ENCODE measurements at places on chromosomes 5 and 9.

GRCh38 chr9:93255494-93255867, 71.5 kb downstream of the WNK2 start:
- no peak for DNase-seq

DNA sequence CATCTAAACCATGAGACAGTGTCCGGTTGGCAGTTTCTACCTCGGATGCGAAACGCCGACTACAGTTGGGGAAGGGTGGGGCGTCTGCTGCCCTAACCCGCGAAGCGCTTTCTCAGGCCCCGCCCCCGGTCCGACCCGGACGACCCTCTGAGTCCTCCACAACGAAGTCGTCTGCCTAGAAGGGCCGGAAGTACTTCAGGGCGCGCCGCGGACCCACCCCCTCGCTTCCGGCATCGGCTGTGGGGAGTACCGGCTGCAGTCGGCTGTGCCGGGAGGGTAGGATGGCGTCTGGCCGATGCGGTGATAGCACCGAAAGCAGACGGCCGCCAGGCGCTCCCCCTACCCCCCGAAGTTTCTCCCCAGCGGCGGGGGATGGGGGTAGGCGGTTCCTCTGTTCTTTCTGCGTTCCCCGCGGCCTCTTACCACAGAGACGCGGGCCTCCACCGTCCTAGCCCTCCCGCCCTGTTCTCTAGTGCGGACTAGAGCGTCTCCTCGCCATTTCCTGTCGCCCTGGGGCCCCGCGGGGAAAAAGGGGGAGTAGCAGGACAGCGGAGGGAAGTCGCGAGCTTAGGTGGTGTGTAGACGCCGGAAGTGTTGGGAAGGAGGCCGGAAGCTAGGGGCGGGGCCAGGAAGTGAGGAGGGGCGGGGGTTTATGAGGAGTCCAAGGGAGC, at the start of gene TRIM41:
TSS of gene TRIM41 (plus strand) at position 224 of the 671 bp plus-strand sequence. CDS start 719 bp downstream, outside the sequence.
- DNase-seq: no peak

GRCh38 chr9:136062657-136063439, 32.2 kb downstream of the NACC2 start:
- no peak for DNase-seq

GRCh38 chr5:65102371-65102975, 333.7 kb downstream of the CWC27 start:
- DNase-seq: no peak

DNA sequence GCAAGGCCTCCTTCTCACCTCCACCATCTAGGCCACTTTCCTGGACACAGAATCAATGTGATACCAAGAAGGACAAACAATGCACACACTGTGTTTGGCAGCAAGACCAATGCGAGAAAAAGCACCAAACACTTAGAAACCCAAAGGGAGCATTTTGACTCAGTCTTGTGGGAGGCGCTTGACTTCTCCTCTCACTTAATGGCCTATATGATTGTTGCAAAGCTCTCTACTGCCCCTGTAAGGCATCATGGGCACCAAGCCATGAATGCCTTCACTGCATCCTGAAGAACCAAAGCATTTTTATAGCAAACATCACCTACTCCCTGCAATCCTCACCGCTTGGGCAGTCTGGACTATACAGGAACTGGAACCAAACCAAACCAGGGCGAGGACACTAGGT, 57.5 kb downstream of the CDH6 start:
- no peak for DNase-seq

- no peak for DNase-seq
These were observed 18.8 kb downstream of the HBEGF start for GRCh38 chr5:140327589-140327988.

DNA sequence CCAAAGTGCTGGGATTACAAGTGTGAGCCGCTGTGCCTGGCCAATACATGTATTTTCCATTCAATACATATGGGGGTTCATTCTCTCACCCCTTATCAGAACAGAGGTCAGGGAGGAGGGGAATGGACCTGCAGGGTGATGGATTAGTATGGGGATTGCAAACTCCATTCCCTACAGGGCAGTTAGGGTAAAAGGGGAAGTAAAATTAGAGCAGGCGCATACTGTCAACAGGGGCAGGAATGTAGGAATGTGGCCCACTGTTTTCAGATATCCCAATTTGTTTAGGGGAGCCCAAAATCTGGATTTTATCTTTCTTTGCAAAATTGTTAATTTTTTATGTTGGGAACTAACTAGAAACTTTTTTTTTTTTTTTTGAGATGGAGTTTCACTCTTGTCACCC, 46.4 kb upstream of the SLC44A1 start:
- no peak for DNase-seq

- no peak for DNase-seq
These were observed 31.1 kb upstream of the CPLX2 start for GRCh38 chr5:175840050-175840841.

GRCh38 chr9:136847826-136848392, 1.3 kb upstream of the PHPT1 start:
- peak; percentile 85 for DNase-seq

DNA sequence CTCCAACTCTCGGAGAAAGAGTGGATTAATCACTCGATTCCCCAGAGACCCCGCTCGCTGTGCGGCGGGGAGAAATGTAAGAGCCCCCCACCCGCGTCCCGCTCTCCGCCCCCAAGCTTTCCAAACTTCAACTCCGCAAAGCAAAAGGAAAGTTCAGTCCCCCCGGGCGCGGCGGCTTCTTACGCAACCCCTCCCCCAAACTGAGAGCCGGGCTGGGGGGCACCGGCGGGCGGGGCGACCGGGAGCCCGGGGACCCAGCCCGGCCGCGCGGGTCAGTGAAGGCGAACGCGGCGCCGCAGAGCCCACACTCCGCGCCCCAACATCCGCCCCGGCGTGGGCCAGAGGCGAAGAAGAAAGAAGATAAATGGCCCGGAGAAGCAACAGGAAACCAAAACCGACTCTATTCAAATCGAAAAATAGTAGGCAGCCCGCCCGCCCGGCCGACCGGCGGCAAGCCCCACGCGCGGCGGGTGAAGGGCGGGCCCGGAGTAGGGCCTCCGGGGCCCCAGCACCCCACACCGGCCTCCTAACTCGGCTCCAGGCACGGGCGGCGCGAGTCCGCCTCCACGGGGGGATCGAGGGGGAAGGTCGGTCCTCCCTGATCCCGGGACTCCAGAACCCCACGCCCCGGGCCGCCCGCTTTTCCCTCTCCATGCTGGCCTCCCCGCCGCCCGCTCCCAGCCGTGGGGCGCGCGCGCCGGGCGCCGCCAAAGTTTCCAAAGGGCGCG, 720 bp downstream of the NOTCH1 start:
- DNase-seq: no peak

- no peak for DNase-seq
These were observed 82.9 kb downstream of the FEM1C start for GRCh38 chr5:115461506-115462290.

DNA sequence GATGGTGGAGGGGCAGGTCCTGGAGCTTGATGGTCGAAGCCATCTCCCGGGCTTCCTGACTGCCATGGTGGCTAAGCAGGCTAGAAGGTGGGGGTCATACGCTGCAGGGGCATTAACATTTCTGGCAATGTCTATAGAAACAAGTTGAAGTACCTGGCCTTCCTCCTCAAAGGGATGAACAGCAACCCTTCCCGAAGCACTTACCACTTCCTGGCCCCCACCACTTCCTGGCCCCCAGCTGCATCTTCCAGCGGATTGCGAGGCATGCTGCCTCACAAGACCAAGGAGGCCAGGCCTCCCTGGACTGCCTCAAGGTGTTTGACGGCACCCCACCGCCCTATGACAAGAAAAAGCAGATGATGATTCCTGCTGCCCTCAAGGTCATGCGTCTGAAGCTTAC, 97.0 kb upstream of the MOCS2 start:
- DNase-seq: no peak

DNA sequence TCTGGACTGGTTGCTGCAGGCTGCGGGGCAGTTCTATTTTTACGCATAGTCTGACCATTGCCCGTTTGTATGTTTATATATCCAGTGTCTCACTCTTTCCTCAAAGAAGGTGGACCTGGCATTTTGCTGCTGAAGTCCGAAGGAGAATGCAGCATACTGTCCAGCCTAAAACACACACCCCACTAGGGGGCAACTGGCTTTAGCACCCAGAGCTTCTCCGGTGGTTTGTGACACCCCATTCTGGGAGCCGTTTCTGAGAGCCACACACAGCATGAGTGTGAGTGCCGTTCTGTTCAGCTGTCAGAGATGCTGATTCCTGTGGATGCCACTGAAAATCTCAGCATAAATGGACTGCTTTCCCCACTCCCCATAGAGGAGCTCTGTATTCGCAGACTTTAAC, 290.5 kb upstream of the TAS2R1 start:
- no peak for DNase-seq

DNA sequence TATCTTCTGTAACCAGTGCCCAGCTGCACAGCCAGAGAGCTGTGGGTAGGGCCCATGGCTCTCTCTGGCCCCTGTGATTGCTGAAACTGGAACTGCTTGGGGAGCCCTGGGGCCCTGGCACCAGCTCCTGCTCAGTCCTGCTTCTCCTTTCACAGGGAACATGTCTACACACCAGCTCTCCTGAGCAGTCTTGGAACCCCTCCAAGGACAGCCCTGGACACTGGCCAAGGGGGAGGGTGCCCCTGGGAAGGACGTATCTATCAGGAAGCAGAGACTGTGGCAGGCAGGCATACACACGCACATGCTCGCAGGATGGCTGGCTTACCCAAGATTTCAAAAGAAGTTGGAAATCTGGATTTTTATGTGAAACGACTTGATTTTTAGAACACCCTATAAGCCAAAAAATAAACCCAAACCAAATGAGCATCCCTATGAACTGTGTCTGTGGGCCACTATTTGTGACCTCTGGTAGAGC, 8.8 kb upstream of the TRAF1 start:
- peak; percentile 94 for DNase-seq

- no peak for DNase-seq
These were observed 5.3 kb downstream of the RAB14 start for GRCh38 chr9:121196389-121196788.

- DNase-seq: no peak
These were observed 28.4 kb upstream of the DPYSL3 start for GRCh38 chr5:147538236-147538635.

DNA sequence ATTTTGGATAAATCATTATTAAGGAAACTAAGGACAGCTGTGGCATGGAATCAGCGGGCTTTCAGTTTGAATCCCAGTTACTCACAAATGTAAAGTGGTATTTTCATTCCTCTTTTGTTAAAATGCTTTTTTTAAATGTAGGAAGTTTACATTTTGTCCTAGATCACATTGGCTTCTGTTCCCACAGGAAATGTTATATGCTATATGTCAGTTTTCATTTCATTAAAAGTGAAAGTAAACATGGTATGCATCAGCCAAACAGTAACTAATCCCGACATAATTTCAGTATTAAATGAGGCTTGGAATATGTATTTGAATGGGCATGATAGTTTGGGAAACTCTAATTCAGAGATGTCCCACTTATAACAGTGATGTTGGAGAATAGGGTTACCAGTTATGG, 18.6 kb upstream of the SMIM15 start:
- no peak for DNase-seq

DNA sequence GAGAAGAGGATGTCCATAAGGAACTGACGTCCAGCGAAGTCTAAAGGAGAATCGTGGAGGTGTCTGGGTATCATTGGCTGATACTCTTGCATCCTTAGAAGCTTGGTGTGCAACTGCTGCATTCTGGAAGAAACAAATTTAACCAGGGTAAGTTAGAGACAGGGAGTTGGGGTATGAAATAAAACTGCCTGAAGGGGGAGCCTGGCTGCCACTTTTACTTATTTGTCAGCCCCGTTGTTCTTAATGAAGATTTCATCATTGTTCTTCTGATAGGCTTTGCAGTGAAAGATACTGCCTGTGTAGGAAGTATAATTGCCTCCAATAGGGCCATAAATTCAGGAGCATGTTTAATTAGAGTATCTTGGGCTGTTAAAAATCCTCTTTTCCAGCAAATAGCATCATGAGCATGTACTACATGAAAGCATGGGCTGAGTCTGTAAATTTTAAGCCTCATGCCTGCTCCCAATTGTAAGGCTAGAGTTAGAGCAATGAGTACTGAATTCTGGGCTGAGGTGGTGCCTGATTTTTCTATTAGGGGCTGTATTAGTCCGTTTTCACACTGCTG, 1264.5 kb upstream of the ACO1 start:
- DNase-seq: peak; percentile 21
